SW480 (cell line): ENCODE measurements at places on chromosomes 2 and 18.

DNA sequence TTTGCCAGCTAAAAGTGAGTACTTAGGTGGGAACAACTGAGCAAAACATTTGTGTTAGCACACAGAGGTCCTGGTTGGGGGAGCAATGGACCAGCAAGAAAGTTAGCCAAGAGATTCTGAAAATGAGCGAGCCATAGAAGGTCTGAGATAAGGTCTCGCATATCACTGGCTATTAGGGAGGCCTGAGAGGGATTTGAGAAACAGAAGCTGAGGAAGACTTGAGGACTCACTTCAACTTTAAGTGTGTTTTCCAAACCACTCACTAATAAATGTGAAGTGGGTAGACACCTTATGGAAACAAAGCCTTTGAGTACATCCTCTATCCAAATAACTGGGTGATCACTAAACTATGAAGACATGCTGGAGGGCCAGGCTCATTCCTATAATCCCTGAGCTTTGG lies 958.5 kb downstream of the DPP10 start:
- no peak for DNase-seq

DNA sequence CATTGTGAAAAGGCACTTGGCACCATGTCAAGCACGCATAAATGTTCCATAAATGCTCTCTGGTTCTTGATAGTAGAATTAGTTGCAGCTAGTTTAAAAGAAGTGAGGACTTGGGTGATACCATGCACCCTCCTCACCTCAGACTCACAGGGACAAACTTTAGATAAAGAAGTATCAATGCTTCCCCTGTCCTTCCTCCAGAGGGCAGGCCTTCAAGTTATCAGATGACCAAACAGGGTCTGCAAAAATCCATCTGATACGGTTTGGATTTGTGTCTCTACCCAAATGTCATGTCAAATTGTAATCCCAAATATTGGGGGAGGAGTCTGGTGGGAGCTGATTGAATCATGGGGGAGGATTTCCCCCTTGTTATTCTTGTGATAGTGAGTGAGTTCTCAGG lies 54.1 kb downstream of the C1QL2 start:
- DNase-seq = no peak

- DNase-seq = no peak
These were observed 286.3 kb upstream of the FN1 start for GRCh38 chr2:215722125-215722524.

DNA sequence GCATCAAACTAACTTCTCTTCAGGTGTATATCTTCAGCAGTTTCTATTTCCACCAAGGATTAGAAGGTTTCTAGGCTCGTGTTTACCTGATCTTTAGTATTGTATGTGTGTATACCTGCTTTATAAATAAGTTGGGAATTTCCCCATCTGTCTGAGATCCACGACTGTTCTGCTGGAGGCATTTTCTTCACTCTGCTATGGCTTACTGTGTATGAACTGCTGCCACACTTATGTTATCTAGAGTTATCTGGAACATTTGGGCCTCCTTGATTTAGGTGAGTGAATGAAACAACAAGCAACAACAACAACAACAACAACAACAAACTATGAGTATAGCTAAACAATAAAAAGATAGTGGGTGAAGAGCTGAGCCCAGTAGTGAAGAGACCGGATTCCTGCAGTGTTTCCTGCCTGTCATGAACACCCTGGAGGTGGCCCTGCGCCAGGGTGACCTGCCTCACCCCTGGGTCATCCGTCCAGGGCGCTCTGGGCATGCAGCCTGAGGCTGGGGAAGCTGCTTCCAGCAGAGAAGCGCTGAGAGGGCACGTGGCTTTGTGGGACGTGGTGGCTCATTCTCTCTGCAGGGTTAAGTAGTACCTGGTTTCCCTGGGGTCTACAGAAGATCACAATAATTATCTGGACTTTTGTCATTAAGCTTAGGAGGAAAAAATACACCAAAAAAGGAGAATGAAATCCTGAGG lies 56.1 kb upstream of the GATA6 start:
- DNase-seq = no peak

DNA sequence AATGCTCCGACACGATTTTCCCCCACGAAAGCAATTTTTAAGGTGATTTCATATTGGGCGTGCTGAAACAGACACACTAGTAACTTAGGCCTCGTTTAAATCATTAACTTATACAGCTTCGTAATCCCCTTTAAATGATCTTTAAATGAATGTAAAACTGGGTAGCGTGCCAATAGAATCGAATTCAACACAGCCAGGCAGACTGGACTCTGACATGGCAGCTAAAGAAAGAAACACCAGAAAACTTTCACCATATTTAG lies 2.4 kb upstream of the ID2 start:
- no peak for DNase-seq

GRCh38 chr2:44599130-44599529 lies 237.4 kb downstream of the CAMKMT start:
- DNase-seq = no peak

- DNase-seq = no peak
These were observed 3.7 kb upstream of the SP9 start for GRCh38 chr2:174330945-174331594.

DNA sequence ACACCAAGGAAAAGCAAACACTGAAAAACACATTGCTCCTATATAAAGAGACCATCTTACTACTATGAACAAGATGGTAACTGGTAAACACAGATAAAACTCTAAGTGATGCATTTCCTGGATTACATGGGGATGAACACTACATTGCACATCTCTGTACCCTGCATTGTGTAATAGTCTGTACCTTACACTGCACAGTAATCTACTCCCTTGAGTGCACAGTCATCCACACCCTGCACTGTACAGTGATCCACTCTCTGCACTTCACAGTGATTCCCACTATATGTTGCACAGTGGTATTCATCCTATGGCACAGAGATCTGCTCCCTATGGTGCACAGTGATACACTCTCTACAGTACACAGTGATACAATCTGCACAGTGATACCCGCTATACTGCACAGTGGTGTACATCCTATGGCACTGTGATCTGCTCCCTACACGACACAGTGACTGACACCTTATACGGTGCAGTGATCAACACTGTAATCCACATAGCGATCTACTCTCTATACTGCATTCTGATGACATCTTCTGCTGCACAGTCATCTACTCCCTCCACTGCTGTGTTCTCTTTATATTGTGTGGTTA lies 462.2 kb upstream of the RGPD4 start:
- DNase-seq = no peak

GRCh38 chr18:48892146-48892855 lies 58.5 kb downstream of the SMAD7 start:
- DNase-seq = no peak

DNA sequence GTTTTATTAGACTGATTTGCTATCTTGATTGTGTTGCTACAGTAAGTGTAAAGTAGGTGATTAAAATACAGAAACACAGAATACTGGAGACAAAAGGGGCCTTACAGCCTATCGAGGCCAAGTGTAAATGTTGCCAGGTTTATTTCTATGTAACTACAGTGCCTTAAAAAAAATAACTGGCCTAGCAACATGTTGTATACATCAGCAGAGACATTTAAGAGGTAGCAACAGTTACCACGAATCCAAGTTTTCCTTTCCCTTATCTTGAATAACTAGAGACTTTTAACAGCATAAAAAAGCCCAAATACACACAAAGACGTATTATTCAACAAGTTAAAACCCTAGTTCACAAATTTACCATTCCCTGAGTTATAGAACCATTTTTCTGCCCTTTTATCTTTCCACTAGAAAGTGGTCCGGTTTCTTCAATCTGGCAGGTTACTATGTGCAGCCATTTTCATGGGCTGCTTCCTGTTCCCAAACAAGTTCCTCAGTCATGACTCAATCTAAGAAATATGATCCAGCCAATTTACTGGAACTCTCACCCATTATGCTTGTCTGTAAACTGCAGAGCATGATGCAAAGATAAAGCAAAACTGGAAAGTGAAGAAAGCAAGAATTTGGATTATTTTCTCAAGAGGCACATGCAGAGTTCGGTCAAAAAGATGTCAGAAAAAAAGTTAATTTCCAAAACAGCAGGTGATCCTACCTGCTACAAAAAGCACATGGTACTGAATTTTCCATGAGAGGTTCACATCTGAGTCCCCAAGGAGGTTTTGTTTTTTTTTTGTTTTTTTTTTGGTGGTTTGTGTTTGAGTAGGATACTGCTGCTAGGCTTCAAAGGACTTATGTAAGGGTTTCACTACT lies 22.2 kb downstream of the NFE2L2 start:
- peak; percentile 88 for DNase-seq

DNA sequence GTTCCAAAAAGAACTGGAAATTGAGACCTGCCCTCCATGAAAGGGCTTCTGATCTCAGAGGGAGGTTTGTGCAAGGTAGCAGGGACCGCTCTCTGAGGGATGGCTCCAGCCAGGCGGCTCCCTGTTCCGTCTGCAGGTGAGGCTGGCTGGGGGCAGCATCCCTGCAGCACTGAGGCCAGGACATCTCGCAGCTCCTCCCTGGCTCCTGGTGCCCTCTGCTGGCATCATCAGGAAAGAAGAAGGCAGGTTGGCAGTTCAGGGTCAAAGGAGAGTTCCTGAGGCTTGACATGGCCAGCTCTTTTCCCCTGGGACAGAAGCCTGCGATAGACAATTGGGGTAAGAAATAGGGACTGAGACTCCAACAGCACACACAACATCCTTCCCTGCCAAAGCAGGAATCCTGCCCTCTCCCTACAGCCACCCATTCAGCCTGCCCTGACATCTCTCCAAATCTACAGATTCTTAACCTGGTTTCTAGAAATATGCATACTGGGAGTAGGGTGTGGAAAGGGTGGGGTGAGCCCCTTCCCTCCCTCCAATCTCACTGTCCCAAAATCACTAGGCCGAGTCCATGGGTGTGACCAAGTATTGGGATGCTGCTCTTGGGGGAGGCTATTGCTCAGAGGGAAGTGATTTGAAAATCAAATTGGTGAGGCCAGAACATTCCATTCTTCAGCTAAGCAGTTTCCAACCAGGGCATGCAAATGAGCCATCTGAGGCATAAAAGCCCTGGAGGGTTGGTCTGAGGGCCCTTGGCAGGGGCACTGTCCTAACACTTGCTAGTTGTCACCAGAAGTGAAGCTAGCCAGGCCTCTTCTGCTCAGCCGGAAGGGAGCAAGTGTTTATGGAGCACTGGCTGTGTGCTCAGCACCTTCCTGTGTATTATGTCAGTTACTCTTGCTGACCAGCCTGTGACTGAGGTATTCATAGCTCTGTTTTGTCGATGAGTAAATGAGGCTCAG lies 185.4 kb downstream of the TFCP2L1 start:
- DNase-seq = peak; percentile 28

GRCh38 chr2:17649026-17649425 lies 104.6 kb downstream of the SMC6 start:
- peak; percentile 59 for DNase-seq

DNA sequence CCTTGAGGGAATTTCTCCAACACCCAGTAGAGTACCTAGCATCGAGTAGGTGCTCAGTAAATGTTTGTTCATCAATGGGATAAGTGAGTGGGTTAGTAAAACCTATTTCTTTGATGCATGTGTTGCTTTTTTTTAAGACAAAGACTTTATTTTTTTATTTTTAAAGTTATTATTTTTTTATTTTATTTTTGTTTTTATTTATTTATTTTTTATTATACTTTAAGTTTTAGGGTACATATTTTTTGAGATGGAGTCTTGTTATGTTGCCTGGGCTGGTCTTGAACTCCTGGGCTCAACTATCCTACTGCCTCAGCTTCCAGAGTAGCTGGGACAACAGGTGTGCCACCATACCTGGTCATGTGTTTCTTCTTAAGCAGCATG lies 20.8 kb downstream of the PLEK start:
- DNase-seq = no peak

DNA sequence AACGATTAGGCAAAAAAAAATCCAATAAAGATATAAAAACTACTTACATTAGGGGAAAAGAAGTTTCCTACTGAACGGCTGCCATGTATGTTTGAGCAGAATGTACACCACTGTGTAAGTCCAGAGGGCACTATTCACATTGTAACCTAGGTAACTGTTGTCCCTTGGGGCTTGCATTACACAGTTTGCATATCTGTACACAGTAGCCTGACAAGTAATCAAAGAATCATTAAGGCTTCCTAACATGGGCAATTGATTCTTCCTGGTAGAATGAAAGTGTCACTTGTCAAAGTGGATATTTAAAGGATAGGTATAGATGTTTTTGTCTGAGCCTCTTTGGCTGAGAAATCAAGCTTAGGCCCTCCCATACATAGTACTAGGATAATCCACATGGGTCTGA lies 39.1 kb downstream of the PLEK start:
- no peak for DNase-seq

- DNase-seq = no peak
These were observed 749.5 kb upstream of the RAB6C start for GRCh38 chr2:129229830-129230441.

GRCh38 chr2:196594158-196594557 lies 45.4 kb upstream of the CCDC150 start:
- no peak for DNase-seq
